ENCODE measurements at places on chromosomes 6 and 20.

DNA sequence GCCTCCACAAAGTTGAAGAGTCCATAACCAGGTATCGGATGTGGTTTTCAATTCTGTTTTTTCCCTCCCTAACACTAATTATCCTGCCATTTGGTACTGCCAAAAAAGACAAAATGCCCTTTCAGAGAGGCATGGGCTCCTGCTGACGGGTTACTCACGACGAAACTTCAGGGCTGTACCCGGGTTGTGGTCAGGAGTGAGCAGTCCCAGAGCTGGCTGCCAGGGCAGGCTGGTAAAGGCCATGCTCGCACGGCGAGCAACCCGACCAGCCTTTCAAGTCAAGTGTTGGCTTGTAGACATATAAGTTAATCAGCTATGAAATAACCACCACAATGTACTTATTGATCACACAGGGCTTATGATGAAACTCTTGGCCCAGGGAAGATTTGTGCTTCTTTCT, 152.5 kb downstream of the FOXC1 start:
- DNase-seq, result no peak

DNA sequence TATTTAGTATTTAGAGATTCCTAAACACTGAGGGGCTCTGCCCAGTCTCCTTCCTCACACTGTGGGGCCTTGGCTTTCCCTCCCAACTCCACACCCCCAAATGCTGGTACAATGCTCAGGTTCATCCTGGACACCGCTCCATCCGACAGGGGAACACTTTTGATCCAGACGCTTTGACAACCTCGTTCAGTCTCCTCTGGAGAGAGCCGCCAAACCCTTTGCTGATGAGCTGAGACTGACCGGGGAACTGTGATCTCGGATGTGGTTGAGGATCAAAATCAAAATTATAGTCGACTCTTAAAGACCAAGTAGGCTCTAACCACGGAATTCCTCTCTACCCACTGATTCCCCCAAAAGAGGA, 38.8 kb upstream of the HLA-E start:
- no peak for DNase-seq

GRCh38 chr6:138977646-138978167, 10.3 kb downstream of the REPS1 start:
- DNase-seq, result no peak

- no peak for DNase-seq
These were observed 30.6 kb upstream of the ZNF184 start for GRCh38 chr6:27503436-27504030.

GRCh38 chr6:125810445-125810844, 19.7 kb downstream of the NCOA7 start:
- no peak for DNase-seq

GRCh38 chr6:68838571-68838970, 203.5 kb downstream of the ADGRB3 start:
- DNase-seq, result no peak

DNA sequence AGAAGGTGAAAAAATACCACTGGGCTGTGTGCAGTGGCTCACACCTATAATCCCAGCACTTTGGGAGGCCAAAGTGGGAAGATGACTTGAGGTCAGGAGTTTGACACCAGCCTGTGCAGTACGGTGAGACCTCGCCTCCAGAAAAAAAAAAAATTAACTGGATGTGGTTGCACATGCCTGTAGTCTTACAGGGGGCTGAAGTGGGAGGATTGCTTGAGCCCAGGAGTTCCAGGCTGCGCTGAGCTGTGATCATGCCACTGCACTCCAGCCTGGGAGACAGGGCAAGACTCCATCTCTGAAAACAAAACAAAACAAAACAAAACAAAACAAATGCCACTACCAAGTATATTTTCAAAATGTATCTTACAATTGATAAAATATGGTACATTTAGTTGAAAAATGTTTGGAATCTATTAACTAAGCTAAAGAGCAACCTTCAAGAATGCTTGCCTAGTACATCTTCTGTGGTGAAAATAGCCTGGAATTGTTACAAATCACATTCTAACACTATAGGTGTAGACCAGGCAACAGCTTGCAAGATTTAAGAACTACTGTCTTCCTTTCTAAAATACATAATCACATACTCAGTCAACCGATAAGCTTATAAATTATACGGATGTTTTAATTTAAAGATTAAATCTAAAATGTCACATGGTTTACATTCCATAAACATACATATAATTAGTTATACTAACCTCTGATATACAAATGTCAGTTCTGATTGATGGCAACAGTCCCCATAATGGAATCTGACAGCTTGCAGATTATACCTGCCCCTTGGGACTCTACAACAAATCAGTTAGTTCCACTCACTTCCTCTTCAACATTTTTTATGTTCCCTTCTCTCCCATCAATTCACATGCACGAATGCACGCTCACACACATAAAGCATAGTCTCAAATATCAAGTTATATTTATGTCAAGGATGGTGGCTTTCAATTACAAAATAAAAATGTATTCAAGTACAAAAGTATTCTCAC, 150.8 kb downstream of the ASCC3 start:
- no peak for DNase-seq

GRCh38 chr6:157481865-157482249, 100.9 kb downstream of the ZDHHC14 start:
- DNase-seq, result no peak

DNA sequence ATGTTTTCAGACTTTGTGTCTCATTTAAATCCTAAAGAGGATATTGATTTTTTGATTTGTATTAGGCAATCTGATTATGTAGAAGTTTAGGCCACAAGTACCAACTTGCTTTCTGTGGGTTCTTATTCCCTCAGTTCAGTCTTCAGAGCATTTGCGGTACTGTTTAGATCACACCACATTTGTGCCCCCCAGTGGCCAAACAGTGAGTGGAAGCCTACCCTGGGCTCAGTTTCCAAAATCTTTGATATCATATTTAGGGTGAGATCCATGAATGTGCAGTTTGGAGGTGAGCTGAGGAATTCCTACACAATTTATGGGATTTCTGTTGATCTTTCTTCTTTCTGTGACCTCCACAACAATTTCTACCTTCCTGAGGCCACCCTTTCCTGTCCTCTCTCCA, 92.3 kb upstream of the FUT9 start:
- DNase-seq, result no peak

GRCh38 chr20:17762873-17763557, 63.2 kb downstream of the BANF2 start:
- DNase-seq, result no peak

DNA sequence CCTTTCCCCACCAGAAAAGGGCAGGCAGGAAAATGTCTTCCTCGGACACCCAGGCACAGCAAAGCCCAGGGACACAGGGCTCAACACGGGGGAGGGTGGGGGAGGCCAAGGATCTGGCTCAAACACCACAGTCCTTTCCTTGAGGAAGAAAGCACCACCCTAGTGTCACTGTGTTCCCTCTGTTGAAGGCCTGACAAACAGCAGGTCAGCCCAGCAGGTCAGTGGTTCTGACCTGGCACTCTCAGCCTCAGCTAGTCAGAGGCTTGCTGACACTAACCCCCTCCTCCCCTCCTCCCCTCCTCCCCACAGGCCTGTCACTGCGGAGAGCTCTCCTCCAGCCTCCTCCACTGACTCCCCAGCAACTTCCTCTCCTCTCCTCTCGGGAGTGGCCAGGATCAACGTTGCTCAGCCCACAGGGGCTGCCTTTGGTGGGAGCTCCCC, 239.6 kb downstream of the LRFN2 start:
- DNase-seq, result no peak

DNA sequence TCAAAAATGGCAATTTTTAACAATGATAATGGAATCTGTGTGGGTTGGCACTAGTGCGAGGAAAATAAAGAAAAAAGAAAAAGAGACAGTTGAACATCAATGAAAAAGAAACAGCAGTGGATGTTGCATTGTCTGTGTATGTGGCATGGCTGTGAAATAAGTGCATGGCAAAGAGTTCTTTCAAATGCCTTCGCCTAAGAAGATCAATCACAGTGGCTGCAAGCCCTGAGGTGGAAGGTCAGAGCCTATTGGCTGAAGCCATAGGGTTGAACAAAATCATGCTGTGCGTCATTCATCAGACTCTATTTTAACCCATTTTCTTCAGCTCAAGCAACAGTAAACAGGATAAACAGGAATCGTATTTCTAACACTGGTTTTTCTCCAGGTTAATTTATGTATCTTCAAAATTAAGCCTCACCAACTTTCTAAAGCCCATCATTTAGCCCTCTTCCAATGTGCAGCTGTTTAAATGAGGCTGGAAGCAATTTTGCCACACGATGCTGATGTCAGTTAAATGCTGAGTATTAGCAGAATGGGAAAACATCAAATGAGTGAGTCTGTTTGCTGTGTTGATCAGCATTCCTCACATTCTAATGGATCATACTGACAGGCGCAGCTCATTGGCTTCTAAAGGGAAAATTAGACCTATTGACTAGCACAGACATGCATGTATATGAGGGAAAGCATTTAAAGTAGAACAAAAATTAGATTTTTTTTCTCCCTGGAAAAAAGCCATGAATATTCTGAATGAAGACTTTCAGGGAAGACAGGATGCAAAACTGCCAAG, 955.9 kb upstream of the EYS start:
- no peak for DNase-seq

DNA sequence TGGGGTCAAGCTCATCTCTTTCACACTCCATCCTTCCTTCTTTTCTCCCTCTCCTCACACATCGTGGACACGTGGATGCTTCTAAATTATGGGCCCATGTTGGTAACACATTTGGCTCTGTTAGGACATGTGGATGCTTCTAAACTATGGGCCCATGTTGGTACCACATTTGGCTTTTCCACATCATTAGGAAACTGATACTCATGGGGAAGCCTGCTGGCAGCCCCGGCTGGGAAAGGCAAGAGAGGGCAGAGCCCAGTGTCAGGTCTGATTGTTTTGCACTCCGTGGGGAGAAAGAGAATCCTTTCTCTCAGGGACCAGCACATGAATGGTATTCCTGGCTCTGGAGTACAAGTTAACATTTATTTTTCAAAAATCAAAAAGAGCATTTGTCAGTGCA, 4.0 kb upstream of the CST1 start:
- no peak for DNase-seq

DNA sequence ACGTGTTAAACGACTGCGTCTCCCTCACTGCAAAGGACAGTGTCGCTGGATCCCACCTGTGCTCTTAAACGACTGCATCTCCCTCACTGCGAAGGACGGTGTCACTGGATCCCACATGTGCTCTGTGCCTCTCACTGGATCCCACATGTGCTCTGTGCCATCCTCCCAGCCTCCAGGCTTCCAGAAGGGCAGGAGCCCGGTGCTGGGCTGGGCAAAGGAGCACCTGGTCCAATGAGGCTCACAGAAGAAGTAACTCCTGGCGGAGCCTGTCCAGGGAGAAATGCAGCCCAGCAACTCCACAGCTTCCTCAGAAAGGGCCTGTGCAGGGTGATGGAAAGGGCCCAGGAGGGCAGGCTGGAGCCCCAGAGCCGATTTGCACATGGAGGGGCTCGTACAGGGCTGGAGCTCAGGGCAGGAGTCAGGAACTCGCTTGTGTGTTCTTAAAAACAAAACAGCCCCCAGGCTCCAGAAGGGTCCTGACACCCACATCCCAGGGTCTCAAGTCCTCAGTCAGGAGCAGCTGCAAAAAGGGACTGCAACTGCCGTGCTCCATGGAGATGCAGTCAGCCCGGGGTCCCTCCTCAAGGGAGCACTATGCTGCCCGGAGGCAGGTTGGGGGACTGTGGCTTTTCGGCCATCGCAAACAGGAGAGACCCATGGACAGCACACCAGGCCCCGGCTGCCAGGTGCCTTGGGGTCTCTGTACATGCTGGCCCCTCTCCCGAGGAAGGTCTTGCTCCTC, 52.7 kb downstream of the DLL1 start:
- DNase-seq, result no peak

DNA sequence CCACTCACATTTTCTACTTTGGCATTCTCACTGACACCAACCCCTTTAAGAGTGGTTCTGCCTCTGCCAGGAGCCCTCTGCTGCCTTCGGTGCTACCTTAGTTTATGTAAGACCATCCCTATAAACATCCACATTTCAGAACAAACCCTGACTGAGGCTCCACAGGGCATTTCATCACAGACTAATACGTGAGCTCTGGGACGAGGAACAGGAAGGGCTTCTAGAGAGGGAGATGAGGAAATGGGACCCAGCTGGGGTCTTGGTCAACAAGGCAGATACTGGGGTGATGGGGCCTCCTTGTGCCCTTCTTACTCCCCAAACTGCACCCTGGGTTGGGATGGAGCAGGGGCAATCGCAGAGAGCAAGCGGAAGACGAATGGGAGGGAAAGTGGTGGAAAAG, 86.5 kb upstream of the FYN start:
- DNase-seq, result no peak

Measured in smooth muscle cell of the brain vasculature (primary cell).